NCI-H2107 (cell line): ENCODE measurements at places on chromosomes 7 and 10.

GRCh38 chr7:149297034-149297755 is 35.2 kb downstream of the ZNF783 start:
- DNase-seq: no peak

DNA sequence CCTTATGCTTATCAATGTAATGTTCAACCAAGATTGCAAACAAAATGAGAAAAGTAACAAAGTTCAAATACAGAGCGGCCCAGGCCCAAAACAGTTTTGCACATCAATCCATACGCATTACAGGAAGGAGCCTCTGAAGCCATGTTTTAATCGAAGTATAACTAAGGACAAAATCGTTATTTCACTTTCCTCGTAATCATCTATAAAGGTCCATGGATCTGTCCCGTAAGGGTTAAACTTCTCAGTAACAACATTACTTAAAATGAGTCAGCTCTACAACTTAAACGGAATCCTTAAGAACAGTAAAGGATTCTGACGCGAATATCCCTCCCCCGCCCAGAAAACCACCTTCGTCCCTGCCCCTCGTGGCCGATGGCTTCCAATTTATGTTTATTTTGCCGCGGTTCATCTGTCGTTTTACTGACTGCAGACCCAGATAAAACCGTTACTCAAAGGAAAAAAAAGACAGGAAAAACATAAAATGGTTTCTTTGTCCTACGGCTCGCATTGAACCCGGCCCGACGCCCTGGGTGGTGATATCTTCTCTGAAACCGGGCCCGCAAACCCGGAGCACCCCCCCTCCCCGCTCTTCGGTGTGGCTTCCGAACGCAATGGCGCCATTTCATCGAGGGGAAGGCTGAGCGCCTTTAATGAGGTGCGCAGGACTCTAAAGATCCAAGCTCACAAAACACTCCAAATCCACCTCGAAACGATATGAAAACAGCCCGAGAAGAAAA is 1.1 kb downstream of the HNRNPA2B1 start:
- peak; percentile 63 for DNase-seq

GRCh38 chr10:80538481-80539185 is 931 bp downstream of the SH2D4B start:
- DNase-seq: no peak

GRCh38 chr10:72106154-72106849 is 18.0 kb upstream of the SPOCK2 start:
- DNase-seq: no peak

DNA sequence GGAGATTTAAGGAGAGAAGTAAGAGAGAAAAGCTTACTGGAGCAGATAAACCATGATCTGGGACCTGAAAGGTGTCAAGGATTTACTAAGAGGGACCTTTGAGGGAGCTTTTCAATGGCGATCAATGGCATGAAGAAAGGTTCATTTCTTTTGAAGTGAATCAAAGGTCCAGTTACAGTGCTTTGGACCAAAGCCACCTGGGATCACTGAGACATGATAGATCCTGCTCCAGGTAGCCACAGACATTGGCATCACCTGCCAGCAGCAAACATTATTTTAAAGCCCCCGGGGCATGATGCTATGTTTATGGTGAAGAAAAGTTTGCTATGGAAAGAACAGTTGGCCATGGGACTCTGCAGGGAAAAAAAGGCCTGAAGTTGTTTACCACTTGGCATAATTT is 109.4 kb downstream of the SLC25A13 start:
- no peak for DNase-seq

GRCh38 chr10:103282961-103283360 is 6.0 kb downstream of the INA start:
- no peak for DNase-seq

GRCh38 chr7:114530057-114530611 is 115.5 kb downstream of the FOXP2 start:
- peak; percentile 14 for DNase-seq

- DNase-seq: no peak
Measured at GRCh38 chr10:126903656-126904360, 1.4 kb upstream of the DOCK1 start.

DNA sequence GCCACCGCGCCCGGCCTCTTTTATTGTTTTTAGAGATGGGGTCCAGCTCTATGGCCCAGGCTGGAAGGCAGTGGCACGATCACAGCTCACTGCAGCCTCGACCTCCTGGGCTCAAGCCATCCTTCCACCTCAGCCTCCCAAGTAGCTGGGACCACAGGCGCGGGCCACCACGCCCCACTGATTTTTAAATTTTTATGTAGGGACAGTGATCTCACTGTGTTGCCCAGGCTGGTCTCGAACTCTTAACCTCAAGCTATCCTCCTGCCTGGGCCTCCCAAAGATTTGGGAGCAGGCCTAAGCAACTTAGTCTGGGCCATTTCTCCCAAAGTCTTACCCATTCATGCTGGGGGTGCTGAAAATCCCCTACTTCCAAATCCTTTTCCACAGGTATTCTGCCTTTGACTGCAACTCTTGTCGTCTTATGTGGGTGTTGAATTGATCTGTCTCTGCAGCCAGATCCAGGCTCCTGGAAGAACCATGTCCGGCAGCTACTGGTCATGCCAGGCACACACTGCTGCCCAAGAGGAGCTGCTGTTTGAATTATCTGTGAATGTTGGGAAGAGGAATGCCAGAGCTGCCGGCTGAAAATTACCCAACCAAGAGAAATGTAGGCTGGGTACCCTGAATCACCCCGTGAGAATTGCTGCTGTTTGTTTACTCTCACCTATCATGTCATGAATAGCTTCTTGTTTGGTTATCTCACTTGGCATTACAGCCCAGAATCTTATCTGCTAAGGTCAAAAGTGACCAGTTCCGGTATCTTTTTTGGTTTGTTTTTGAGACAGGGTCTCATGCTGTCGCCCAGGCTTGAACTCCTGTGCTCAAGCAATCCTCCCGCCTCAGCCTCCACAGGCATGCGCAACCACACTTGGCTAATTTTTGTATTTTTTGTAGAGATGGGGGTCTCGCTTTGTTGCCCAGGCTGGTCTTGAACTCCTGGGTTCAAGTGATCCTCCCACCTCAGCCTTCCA is 1.1 kb downstream of the ZDHHC4 start:
- no peak for DNase-seq

DNA sequence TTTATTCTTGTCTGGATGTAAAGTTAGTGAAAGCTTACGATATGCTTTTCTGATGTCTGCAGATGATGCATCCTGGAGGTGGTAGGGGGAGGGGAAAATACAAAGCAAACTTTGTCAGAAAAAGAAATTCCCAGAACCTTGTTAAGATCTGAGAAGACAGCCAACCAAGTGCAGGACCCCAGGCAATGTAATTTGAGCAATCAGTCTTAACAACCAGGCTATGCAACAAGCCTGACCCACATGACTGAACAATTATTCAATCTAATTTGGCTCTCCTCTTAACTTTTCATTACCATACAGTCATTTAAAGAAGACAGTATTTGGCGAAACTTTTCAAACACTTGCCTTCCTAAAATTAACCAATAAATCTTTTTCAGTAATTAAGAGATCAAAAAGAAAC is 74.5 kb downstream of the DNAJC1 start:
- no peak for DNase-seq

DNA sequence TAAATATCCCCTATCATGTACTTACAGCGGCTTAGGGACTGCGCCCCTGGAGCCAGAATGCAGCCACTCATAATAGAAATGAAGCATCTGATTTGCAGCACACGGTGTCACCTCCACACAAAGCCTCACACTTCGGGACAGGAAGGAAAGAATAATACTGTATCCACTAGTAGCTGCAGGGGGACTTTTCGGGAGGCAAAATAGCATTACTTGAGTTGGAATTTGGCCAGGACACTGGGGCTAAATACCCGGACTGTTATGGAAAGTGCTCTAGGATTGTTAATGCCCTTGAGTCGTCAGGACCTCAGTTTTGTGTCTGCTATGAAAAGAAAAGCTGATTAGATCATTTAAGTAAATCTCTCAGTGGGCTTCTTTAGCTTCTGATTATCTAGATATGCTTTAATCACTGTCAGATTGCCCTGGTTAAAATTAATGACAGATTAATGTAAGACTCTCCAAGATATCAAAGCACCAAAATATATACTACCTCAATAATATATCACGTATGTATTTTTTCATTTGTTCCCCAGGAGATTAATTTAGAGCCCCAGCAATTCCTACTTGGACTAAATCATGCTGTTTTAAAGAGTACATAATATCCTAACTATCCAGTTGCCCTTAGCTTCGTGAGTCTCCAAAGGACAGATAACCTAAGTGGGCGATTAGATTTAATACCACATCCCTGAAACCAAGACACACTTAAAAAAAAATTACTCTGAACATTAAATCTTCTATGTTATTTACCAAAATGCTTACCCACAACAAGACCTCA is 173.0 kb upstream of the NEBL start:
- DNase-seq: no peak
